ENCODE measurements at places on chromosomes 1 and 21. TPM values are rescaled to one million over a fixed set of nuclear protein-coding genes. Genes with fewer than 3 reads are reported as not detected.

Gene FAM167B
- 2.8 TPM for total RNA-seq

Gene CACNA1S
- not detected for total RNA-seq

Gene LAMTOR5
- total RNA-seq, result 125 TPM

Gene OR2T11
- not detected for total RNA-seq

Gene CLDN17
- not detected for total RNA-seq

Gene XKR8
- 3.9 TPM for total RNA-seq

Gene MNDA
- not detected for total RNA-seq

Gene FBLIM1
- total RNA-seq, result 156 TPM

Gene ALX3
- not detected for total RNA-seq

- DNase-seq, result no peak
Measured at GRCh38 chr1:86950712-86951419, 36.4 kb downstream of the HS2ST1 start.

DNA sequence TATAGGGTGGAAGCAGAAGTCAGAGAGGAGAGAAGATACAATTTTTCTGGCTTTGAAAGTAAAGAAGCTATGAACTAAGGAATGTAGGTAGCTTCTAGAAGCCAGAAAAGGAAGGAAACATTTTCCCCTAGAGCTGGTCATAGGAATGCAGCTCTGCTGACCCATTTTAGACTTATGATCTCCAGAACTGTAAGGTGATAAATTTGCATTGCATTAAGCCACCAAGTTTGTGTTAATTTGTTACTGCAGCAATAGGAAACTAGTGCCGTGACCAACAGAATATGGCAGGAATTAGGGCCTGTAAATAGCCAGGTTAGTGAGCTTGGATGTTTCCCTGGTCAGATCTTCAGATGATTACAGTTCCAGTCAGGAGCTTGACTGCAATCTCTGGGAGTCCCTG is 244.3 kb upstream of the C1orf105 start:
- DNase-seq, result no peak

DNA sequence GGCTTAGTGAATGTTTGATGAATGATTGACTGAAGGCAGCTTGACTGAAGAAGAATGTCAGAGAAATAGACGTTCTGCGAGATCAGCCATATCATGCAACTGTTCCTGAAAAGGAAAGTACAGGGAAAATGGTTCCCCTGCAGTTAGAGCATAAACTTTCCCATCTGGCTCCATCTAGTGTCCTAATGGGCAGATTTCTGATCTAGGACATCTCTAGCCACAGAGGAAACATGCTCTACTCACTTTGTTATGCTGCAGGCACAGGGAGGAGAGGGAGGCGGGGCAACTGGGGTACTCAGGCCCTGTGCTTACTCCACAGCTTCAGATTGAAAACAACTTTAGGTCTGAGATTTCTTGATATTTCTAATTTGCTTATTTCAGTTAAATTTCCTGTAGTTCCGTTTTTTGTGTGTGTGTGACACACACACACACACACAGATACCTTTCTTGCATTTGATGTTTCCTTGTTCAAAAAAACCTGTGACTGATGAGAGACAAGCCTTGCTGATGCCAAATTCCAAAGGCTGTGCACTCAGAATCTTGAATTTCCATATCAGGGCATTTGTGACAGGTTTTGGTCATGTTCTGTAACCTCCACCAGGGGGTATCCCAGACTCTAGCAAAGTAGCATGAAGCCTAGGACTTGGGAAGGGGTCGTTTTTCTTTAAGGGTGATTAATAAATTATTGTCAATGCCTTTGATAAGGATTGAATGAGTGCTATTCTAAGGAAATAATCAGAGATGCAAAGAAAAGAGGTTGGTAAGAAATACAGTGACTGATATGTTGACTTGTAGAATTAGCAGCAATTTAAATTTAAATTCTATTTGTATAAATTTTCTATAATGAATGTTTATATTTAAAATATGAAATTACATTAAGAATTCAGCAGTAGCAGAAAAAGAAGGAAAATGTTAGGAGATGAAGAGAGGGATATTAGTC is 139.7 kb upstream of the BEND5 start:
- no peak for DNase-seq

DNA sequence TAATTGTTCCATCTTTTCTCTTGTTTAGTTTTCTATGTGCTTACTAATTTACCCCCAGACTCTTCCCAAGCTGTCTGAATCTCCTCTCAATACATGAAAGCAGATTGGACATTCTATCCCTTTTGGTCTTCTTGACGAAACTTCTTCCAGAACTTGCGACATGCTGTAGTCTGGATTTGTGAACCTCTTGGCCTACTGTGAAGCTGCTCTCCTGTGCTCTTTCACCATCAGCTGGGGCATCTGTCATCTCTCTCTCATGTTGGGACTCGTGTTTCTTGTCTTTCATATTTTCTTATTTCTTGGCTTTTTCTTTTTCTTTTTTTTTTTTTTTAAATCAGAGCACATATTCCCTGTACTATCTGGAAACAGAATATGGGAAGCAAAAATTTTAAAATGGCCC is 6.8 kb downstream of the CPT2 start:
- no peak for DNase-seq

- DNase-seq, result no peak
Measured at GRCh38 chr1:162366149-162366548, 10.5 kb downstream of the SPATA46 start.

- no peak for DNase-seq
Measured at GRCh38 chr1:46544561-46545240, 6.7 kb downstream of the KNCN start.

DNA sequence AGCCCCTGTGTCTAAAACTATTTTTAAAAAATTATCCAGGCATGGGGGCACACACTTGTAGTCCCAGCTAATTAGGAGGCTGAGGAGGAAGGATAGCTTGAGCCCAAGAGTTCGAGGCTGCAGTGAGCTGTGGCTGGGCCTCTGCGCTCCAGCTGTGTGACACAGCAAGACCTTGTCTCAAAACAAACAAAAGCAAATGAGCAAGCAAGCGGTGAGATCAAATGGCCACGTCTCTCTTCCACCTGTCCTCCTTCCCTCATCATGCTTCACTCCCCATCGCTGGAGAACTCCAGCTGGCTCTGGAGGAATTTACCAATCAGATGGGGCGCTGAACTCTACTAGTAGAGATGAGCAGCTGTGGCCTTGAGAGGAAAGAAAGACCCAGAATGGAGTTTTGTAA is 14.0 kb upstream of the REN start:
- DNase-seq, result no peak

DNA sequence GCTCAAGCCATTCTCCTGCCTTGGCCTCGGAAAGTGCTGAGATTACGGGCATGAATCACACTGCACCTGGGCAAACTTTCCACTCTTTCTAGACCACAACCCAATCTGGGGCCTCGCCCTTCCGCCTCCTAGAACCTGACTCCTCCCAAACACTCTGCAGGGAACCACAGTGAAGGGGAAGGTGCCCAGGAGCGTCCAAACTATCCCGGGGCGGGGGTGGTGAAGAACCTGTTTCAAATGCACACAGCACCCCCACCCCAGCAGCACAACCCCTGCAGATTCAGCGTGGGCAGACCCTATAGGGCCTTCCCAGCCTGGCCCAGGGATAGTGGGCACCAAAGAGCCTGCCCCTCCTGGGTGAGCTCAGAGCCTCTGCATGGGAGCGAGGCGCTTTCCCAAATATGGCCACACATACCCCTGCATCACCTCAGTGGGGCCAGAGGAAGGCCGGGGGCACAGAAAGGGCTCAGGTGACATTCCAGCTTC is 86.9 kb downstream of the STUM start:
- DNase-seq, result no peak

DNA sequence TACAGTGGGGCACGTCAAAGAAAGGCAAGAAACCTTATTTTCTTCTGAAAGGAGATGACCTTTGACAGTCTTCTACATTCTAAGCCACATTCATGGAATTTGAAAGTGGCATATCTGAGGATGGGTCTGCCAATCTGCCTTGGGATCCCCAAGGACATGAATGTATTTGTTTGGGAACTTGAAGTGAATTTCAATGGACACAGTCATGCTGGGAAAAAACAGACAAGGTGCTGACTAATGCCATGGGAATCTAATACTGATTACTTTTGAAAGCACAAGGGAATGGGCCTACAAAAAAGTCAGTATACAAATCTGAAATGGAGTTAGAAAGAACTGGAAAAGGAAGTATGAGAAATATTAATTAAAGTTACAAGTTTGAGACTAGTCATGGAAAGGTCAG is 128.8 kb downstream of the KCNJ6 start:
- no peak for DNase-seq

DNA sequence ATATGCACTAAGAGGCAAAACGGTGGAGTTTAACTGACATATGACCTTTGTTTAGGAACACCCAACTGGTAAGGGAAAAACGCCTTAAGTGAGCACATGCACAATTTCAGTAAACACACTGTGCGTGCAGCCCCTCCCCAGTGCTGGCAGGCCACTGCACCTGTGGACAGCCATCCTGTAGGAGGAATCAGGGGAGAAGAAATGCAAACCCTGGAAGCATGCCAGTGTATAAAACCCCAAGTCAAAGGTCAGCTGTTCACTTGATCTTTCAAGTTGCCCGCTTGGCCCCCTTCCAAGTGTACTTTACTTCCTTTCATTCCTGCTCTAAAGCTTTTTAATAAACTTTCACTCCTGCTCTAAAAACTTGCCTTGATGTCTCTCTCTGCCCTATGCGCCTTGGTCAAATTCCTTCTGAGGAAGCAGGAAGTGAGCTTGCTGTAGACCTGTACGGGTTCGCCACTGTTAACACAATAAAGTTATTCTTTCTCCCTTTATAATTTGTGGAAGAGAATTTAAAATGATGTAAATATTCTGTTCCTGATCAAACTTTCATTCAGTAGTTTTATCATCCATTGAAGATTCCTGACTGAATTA is 31.8 kb downstream of the USP25 start:
- DNase-seq, result no peak
